Stimulated activated CD4-positive, alpha-beta T cell treated with anti-CD3 and anti-CD28 coated beads, Interleukin-15, amount 100 ng/mL, for 48 hours (primary cell): ENCODE measurements at places on chromosomes 5 and 9.

DNA sequence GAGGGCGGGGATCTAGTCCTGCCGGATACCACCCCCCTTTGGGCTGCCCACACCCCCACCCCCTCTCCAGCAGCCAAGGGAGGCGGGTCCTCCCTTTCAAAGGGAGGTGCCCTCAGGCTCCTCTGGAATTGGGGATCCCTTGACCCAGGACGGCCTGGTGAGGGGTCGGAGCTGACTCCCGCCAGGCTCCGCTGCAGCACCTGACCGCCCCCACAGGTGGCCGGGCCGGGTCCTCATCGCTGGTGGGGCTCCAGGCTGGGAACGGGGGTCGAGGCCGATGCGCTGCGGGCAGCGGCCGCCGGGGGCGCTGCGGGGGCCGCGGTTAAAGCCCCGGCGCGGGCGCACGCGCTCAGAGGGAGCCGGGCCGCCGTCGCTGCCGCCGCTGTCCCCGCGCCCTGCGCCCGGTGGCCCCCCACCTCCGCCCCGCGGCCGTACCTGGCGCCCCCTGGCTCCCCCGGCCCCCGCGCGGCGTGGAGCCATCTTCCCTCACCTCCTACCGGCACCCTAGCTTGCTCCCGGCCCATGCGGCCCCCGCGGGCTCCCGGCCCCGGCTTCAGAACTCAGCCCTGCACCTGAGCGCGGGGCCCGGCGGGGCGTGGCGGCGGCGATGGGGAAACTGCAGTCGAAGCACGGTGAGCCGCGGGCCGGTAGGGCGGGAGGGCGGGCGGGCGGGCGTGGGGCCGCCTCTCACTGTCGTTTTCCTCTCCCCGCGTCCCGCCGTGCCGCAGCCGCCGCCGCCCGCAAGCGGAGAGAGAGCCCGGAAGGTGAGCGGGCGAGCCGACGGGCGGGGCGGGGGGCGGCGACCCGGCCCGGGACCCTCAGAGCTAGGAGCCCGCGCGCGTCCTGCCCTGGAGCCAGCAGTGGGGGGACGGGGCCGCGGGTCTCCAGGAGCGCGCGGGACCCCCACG lies at the start of gene NKD2:
TSS of gene NKD2 (plus strand) at position 352 of the 908 bp plus-strand sequence. CDS start at position 608, 256 bp downstream.
- DNase-seq, result no peak

DNA sequence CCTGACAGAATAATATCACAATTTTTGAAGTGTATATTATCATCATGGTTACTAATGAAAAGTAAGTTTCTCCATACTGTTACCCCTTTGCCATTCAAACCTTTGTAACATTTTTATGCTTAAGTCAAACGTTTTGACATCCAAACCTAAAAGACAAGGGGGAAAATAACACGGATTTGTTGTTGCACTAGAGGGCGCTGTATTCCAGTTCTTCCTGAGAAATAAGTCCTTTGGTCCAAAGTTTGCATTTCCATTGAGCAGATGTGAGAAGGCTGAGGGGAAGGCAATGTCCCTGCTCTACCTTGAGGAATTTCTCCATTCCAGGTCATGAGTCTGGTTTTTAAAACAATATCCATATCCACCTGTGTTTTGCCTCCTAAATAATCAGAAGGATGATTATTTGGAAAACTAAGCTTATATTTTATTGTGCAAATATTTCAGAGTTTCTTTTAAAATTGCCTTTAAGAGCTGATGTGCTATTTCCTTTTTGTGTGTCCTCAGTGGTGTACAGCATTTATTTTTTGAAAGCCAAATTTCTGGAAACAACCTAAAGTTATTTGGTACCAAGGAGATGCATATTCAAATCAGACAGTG lies 9.7 kb downstream of the LECT2 start:
- peak; percentile 12 for DNase-seq

DNA sequence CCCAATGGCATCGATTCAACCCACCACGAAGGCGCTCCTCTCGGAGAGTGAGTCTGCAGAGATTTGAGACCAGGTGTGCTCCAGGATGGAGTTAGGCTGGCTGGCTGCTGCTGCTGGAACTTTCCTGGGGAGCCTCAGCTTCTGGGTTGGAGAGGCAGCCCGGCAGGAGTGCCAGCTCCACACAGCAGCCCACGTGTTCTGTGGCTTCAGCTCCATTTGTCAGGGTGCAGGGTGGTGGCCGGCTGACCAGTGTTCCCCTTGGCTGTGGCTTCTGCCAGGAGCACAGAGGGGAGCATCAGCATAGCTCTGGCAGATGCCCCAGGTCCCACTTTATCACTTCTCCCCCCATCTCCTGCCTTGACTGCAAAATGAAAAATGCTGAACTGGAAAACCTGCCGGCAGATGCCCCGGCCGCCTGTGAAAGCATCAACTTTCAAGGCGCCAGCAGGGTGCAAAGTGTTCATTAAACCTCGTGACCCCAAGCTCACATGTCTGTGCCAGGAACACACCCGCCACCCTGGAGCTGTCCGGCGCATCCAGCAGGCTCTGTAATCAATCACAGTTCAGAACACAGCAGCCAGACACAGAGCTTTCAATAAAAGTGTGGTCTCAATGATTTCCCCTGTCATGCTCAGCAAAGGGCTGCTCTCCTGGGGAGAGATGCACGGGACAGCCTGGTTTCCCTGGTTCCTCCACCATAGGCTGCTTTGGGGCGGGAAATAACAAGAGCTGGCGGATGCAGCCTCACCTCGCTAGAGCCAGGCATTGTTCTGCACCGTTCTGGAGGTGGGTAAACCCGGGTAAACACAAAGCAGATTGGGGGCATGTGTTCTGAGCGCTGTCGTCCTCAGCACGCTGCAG lies 53.2 kb downstream of the TRIP13 start:
- DNase-seq, result no peak

DNA sequence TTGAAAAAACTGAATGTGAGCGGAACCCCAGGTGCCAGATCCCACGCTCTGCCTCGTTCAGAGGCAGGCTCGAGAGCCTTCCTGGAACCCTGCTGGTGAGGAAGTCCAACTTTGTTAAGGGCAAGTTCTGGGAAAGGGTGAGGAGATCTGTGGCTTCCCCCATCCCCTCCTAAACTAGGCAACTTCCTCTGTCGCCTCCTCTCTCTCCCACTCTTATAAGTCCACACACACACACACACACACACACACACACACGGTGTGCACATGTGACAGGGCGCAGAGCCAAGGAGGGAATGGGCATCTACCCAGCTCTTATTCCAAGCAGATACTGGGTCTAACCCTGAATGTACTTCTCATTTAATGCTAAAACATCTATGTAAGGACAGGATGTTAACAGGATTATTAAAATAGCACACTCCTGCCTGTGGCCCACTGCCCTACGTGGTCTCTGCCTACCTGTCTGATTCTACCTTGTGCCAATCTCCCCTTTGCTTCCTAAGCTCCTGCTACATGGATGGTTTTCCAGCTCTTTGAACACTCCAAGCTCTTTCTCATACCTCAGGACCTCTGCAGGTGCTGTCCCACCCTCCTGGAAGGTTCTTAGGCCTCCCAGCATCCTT lies 72.4 kb upstream of the FBXW11 start:
- no peak for DNase-seq

- DNase-seq, result no peak
Measured at GRCh38 chr5:56080375-56081052, 85.8 kb upstream of the IL6ST start.

GRCh38 chr5:107135391-107135790 lies 535.3 kb downstream of the EFNA5 start:
- DNase-seq, result no peak

DNA sequence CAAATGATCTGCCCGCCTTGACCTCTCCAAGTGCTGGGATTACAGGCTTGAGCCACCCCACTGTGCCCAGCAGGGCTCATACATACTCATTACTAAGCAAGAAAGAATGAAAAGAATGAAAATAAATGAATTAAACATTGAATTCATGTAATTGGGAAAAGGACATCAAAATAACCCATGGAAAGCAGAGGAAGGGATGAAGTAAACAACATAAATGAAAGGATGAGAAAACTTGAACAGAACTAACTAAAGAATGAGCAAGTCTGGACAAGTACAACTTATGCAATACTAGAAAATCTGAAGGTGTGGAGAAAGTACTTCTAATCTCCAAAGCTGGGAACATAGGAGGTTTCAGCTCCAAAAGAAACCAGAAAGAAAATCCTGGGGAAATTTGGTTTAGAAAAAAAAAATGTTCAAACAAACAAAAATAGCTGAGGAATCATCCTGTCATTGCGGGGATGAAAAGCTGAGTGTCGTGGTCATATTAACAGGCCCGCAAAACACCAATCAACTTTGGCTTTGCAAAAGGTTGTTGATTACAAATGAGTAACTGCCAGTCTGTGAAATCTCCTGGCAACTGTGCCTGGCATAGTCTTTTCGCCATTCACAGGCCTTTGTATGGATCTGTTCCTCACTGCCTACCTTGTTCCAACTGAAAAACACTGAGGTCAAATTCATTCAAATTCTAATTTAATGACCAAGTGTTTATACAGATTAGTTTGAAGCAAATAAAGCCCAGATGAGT lies 2.3 kb upstream of the AK3 start:
- DNase-seq, result no peak

DNA sequence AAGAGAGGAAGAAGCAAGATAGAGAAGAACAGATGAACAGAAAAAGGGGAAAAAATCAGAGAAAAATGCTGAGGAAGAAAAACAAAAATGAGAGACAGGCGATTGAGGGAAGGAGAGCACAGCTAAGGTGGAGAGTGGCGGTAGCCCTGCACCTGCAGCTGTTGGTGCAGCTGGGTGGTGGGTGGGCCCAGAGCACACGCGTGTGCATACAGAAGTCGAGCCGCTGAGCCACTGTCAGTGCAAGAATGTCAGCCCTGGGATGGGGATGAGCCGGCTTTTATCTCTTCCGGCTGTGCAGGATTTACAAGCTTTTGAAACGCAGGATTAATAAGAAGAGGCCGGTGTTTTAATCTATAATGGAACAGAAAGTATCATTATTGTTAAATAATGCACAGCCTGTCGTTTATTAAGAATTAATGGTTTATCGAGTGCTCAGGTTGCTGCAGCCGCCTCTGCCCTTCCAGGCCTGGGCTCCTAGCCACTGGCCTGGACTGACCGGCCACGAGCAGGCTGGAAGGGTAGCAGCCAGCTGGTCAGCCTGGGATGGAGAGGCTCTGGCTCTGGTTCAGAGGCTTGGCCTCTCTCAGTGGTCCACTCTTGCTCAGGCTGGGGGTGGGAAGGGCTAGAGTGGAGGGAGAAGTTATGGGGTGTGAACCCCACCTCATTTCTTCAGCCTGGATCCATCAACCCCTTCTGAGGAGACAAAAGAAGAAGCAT lies 68.7 kb downstream of the PCDH1 start:
- DNase-seq, result no peak

GRCh38 chr5:132808866-132809265 lies 4.2 kb upstream of the SOWAHA start:
- no peak for DNase-seq

DNA sequence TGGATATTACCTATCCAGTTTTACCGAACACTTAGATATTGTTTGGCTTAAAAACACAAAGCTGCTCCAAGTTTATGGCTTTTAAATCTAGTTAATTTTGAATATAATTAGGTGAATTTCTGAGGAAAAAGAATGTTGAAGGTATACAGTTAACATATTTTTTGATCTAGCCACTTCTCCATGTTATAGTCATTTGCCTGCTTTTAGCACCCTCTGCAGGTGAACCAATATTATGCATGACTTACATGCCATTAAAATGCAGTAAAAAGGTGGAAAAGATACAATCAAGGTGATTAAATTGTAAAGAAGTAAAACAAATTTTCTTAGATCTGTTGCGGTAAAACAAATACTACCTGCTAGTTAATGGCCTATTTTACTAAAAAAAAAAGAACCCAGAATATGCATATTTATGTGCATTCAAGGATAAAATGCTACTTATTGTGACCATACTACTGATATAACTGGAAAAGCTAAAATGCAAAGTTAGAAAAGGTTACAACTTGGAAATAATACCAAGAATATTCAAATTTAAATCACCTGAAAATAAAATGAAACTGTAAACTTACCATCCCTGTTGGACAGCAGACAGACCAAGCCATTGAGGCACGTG lies 132.1 kb downstream of the AP3B1 start:
- no peak for DNase-seq

GRCh38 chr5:150407096-150407720 lies 5.5 kb downstream of the CD74 start:
- no peak for DNase-seq
